ENCODE measurements at places on chromosomes 2 and 18.

DNA sequence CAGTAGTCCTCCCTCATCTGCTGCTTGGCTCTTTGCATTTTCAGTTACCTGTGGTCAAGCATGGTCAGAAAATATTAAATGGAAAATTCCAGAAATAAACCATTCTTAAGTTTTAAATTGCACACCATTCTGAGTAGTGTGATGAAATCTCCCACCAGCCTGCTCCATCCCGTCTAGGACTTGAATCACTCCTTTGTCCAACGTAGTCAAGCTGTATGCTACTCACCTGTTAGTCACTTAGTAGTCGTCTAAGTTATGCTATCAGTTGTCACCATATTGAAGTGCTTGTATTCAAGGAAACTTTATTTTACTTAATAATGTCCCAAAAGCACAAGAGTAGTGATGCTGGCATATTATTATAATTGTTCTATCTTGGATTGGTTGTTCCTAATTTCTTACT, 172.5 kb downstream of the FIGN start:
- no peak for DNase-seq

- DNase-seq: no peak
Observed at GRCh38 chr2:138182250-138182936, 218.1 kb downstream of the HNMT start.

DNA sequence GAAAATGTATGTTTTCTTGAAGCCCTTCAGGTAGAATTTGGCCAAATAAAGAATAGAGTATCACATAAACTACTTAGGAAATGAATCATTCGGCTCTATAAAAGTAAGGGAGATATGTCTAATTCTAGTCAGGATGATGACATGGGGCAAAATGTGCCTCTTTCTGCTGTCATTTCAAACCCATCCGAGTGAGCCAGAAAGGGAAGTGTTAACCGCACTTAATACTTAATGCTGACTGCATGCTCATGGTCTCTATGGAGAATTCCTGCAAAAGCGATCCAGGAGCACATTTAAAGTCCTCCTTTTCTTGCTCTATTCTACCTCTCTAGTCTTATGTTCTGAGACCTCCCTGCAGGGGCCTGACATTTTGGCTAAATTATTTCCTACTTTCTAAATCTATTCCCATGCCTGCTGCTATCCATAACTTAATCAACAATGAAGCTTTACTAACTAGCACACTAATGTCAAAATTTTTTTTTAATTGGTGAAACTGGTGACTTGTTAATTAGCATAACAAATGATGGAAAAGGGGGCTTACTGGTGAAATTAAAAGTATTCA, 127.4 kb downstream of the CDC42EP3 start:
- no peak for DNase-seq

GRCh38 chr2:127293386-127293747, 577 bp downstream of the ERCC3 start:
- DNase-seq: no peak

DNA sequence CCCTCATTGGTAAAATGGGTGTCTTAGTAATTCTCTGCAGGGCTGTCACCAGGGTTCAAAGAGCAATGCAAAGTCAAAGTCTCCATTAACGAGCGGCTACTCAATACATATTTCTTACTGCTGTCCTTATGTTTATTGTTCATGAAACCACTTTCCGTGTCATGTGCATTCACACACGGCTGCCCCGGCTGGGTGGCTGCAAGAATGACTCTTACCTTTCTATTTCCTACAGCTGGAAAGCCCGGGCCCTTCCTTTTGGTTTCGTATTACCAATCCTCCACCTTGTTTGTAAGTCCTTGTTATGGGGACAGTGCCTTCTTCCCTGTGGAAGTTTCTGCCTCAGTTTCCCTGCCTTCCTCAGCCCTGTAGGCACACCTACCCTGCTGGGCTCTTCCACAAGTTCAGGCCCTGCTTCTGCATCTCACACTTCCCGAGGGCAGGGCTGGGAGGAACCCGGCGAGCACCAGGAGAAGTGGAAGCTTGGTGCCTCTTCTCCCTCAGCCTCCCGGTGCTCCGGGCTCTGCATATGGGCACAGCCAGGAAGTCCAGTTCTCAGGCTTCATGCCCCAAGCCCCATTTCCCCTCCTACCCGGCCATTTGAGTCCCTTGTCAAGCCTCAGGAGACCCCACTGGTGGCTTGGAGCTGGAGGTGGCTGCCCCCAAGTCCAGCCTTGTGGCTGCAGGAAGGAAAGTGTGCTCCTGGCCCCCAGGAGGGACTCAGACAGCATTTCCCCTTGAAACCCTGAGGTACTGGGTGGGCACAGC, 18.7 kb upstream of the ACKR3 start:
- DNase-seq: no peak

- DNase-seq: no peak
Observed at GRCh38 chr2:227661025-227661649, 5.5 kb upstream of the SCYGR5 start.

DNA sequence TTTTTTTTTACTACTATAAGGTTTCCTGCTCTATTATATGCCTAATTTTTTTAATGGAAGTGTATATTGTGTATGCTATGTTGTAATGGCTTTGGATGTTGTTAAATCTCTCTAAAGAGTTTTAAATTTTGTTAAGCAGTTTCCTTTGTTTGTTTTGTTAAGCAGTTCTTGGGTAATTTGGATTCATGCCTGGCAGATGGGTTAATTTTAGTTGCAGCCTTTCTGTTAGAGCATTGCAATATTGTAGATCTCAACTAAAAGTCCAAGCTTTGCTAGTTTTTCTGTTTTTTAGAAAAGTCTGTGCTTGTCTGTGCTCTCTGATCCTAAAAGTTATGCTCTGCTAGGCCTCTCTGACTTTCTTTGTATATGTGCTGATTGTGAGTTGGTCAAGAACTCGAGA, 1229.0 kb upstream of the NRXN1 start:
- DNase-seq: no peak

GRCh38 chr2:130756874-130757668, 1.7 kb downstream of the AMER3 start:
- DNase-seq: no peak

DNA sequence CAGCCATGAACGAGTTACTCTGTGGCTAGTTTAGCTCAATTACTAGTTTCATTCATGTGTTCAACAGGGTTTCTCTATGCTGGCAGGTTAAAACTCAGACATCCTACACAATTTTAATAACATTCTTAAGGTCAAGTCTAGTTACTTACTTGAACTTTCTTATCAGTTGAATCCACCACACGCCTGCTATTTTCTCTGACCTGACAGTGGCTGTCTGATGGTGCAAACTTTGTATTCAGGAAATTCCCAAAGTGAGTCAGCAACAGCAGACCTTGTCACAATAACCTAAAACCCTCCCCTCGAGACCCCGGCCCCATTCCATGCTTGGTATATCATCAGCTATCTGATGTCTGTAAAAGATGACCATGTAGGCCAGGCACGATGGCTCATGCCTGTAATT, 20.8 kb upstream of the CIDEA start:
- no peak for DNase-seq

DNA sequence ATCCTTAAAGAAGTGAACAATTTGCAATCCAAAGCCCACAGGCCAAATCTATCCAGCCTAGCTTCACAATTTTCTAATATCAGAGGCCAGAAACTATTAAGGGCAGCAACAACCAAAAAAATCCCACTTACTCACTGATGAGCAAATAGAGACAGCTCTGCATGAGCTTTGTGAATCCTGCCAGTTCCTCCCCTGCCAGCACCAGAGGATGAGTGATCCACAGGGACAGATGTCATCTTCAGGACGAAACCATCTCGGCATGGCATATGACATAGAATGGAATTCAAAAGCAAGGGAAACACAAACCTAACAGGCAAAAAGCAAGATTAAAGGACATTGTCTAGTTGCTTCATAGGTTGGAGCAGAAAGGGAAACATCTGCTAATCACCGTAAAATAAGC, 2.2 kb upstream of the DSC2 start:
- no peak for DNase-seq

DNA sequence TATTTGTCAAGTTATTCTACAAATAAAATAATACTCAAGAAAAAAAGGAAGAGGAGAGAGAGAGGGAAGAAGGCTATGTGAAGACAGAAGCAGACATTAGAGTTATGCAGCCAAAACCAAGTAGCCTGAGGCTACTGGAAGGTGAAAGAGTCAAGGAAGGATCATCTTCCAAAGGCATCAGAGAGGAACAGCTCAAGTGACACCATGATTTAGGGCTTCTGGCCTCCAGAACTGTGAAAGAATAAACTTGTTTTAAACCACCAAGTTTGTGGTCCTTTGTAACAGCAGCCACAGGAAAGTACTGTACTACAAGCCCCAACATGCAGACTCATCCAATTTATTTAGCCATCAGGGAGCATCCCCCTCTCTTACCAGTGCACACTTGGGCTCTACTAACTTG, 788.5 kb upstream of the LRRTM1 start:
- DNase-seq: no peak
